NCI-H524 treated with DMSO at 0.1 percent for 48 hours (cell line): ENCODE measurements at places on chromosomes 2 and 18.

GRCh38 chr2:196103626-196104025 is 35.0 kb upstream of the DNAH7 start:
- DNase-seq, result no peak

DNA sequence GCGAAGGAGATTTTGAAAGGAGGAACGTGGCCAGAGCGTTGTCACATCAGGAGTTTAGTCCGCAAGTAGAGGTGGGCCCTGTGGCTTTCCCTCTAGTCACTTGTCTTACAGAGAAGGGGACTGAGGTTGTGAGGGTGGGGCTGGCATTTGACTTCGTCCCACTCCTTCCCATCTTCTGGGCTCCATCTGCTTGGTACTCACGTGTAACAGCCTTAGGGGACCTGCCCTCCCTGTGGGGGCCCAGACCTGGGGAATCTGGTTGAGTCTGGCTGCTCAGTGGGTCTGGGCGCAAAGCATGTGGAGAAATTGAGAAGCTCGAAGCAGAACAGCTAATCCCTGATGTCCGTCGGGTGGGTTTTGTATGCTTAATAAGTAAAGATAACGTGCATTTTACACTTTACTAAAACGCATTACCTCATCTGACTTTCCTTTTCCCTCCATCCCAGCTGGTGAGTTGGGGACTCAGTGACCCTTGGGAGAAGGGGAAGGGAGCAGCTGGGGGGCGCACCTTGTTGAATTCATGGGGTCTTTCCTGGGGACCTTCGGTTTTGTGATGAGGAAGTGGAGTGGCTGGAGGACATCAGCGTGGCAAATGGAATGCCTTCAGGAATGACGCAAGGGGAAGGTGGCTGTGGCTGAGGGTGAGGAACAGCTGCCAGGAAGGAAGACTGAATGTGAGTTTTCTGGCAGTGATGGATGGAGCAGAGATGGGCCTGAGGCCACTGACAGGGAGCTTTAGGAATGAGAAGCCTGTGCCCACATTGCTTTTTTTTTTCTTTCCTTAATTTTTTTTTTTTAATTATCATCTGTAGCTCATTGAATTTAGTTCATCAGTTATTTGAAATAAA is 44.8 kb downstream of the ASAP2 start:
- no peak for DNase-seq

DNA sequence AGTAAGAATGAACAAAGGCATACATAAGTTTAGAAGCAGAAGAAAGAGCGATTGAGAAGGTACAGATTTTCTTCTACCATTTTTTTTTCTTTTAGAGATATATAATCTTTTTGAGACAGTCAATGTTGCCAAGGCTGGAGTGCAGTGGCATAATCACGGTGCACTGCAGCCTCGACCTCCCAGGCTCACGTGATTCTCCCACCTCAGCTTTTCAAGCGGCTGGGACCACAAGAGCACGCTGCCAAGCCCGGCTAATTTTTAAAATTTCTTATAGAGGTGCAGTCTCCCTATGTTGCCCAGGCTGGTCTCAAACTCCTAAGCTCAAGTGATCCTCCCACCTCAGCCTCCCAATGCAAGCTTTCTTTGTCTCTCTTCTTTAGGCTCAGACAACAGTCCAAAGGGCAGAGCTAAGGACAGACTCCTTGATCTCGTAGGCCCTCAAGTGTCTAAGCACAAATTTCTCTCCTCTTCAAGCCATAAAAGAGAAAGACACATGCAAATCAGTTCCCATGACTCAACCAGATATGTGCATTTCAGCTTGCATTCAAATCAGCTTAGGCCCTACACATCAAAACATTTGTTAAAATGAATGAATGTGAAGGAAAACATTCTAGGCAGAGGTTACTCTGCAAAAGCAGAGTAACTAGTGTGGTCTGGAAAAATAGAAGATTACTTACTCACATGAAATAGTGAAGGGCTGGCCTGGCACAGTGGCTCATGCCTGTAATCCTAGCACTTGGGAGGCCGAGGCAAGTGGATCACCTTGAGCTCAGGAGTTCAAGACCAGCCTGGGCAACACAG is 18.0 kb downstream of the ITSN2 start:
- no peak for DNase-seq

DNA sequence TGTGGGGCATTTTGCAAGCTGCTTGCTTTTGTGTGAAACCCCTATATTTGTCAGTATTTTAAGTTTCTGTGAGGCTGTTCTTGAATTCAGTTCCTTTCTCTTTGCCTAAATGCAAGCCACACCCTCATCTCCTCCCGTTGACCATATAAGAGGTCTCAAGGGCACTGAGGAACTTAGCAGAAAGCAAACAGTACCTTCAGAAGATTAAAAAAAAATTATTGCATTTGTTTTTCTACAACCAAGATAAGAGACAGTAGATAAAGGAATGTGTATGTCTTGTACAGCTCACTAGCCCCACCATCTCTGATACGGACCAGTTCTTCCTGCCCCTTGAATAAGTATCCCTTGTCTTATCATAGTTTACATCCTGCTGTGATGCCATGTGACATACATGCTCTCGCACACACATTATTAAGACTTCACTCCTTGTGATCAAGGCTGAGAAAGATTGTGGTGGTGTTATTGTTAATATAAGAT is 64.2 kb downstream of the NPAS2 start:
- no peak for DNase-seq

GRCh38 chr18:54950221-54950620 is 9.0 kb downstream of the CCDC68 start:
- DNase-seq, result no peak

GRCh38 chr2:189143925-189144324 is 35.6 kb downstream of the COL5A2 start:
- DNase-seq, result no peak

DNA sequence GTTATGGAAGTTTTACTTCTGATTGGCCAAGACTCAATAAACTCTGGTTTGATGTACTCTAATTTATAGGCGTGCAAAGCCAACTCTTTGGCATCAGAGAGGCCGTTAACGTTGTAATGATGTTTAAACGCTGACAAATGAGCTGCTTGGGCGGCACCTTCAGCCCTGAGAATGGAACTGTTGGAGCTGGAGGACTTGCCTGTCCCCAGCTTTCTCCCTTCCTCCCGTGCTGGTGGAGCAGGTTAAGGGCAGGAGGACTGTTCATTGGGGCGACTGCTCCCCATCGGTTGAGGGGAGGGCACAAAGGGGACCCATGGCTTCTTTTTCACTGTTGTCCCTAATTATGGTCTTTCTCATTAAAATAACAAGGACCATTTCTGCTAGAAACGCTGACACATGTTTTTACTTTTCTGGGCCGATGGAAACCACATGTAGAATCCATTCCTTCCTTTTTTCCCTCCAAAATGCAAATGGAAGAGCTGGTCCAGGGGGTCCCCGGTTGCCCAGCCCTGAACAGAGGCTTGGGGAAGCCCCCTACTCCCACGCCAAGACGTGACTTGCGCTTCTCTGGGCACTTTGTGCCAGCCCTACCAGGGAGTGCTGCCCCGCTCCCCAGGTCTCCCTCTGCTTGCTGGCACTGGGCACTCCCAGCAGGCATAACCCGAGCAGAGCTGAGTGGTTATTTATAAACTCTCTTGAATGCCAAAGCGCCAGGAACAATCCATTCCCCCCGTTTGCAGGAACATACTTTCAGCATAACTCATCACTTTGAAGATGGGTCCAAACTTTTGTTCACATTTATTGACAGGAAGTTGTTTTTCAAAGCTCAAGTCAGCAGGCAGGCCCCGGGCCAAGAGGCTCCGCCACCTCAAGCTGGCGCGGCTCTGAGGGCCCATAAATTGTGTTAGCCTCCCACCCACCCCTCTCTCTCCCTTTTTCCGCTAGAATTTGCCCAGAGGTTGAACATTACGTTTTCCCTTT is 170.1 kb downstream of the ASB1 start:
- no peak for DNase-seq

GRCh38 chr2:7203056-7203467 is 285.9 kb downstream of the RNF144A start:
- peak; percentile 34 for DNase-seq
